ENCODE measurements at places on chromosomes 7 and 10. TPM values are rescaled to one million over a fixed set of nuclear protein-coding genes. Genes with fewer than 3 reads are reported as not detected.

GRCh38 chr10:26455567-26456315, 17.6 kb downstream of the APBB1IP start:
- DNase-seq, result no peak

DNA sequence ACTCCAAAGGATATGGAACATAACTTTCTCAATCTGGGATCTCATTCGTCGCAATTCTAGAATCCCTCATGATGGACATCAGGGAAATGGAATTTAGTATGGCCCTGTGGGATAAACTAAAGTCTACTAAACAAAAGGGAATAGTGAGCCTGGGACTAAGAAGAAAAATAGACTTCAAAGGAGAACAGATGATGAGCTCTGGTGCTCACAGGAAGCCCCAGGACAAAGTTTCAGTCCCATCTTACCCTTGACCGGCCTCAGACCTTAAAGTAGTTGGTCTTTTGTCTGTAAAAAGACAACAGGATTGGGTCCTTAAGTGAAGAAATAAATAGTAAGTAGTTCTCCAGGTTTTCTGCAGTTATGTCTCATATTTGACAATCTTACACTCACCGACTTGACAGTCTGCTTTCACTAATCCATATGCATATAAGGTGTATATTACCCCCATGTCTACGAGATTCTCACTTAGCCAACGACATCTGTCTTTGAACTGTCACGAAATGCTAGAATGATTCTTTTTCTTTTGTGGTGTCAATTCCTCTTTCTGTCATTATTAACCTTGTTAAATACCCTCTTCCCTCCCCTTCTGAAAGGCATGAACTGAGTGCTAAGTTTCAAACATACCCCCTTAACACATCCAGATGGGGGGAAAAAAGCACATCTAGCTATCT, 10.9 kb upstream of the IKZF1 start:
- DNase-seq, result no peak

Gene C10orf143
- 4.4 TPM for total RNA-seq

GRCh38 chr7:155283565-155284194, 14.0 kb upstream of the INSIG1 start:
- no peak for DNase-seq

DNA sequence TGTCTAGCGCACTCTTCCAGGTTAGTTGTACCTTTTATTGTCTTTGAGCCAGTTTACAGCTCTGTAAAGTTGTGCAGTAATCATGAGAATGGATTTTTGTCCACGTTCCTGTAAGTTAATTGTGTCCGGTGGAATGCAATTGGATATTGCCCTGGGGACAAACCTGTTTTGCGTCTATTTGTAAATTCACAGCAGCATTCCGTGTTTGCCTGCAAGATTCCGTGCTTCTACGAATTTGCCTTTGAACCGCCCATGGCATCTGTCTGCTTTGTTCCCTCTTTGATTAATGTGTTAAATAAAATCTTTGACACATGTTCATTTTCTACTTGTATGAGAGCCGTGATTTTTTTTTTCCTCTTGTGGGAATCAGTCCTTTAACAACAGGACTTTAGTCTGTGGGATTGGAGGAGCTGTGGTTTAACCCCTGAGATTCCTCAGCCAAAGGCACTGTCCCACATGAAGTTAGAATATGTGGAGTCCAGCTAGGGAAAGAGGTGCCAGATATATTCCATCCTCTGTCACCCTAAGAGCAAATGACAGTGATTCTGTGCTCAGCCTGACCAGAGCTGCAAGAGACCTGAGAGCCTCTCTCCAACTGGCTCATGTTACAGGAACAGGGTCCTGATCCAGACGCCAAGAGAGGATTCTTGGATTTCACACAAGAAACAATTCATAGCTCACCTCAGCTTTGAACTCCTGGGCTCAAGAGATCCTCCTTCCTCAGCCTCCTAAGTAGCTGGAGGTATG, 126.3 kb downstream of the COL26A1 start:
- no peak for DNase-seq

Gene EMX2
- not detected for total RNA-seq

DNA sequence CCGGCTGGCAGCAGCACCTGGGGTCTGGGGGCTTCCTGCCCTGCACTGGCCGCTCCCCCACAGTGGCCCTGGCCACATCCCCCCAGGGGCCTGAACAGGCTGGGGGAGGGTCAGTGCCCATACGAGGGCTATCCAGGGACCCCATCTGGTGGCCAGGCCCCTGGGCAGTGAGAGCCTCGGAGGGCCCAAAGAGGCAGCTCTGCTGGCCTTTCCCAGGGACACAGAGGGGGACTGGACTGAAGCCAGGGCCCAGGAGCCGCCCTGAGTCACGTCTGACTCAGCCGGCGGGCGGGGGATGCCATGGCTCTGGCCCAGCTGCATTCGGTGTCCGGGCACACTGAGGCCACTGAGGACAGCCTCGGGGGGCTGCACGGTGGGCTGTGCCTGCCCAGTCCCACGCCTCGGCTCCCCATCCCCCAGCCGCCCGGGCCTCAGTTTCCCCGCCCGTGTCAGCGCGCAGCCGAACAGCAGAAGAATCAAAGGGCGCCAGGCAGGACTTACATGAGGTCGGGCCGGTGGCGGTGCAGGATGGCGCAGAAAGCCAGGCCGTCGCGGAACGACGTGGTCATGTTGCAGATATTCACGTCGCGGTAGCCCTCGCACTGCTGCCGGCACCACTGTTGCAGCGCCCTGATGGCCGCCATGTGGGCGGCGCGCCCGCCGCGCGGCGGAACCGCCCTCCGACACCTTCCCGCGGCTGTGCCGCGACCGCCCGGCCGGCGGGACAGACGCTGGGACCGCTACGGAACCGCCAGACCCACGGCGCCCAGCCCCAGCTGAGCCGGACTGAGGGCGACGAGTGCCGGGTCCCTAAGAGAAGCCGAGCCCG, at the start of gene MICALL2:
TSS of gene MICALL2 (minus strand) at position 788 of the 829 bp plus-strand sequence. CDS start at position 644, 144 bp downstream.
- no peak for DNase-seq
